Activated CD8-positive, alpha-beta memory T cell treated with anti-CD3 and anti-CD28 coated beads, Interleukin-2, amount 50 U/mL, for 48 hours (primary cell): ENCODE measurements at places on chromosomes 2 and 18.

GRCh38 chr2:65654496-65654895, 222.1 kb upstream of the SPRED2 start:
- DNase-seq, result no peak

- DNase-seq, result no peak
Measured at GRCh38 chr2:204763974-204764703, 218.9 kb downstream of the PARD3B start.

GRCh38 chr2:133508546-133509165, 59.6 kb downstream of the NCKAP5 start:
- no peak for DNase-seq

DNA sequence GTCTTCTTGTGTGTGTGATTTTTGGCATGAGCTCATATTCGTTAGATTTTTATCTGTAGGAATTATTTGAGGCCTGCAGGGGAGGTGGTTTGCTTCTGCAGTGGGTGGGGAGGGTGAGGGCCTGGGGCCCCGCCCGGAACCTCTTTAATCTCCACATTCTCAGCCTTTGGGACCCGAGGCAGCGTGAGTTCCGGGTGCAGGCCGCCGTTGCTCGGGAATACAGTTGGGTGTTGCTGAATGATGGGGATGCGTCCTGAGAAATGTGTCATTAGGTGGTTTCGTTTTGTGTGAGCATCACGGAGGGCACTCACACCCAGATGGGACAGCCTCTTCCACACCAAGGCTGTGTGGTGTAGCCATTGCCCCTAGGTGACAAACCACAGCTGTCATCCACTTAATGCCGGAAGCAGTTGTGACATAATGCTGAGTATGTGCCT, 13.7 kb upstream of the GAL3ST2 start:
- peak; percentile 74 for DNase-seq

DNA sequence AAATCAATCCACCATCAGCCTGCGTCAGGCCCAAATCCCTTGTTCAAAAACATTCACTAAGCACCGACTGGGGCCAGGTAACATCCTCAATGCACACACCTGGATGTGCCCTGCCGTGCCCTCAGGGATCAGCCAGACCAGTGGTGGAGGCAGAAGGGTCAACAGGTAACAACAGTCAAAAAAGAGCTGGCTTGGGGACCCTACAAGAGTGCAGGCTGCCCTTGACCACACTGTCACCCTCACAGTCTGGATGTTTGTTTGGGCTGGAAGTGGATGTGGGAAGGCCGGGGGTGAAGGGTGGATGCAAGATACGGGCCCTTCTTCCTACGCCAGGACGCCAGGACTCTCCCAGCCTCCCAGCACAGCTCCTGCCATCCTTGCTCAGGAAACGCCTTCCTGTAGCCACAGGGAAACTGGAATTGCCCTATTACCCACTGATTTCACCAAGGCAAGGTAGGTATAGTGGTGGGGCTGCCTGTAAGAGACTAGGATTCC, 2.7 kb downstream of the BIN1 start:
- DNase-seq, result no peak

- DNase-seq, result no peak
Measured at GRCh38 chr2:10985901-10986535, 74.3 kb downstream of the KCNF1 start.

- no peak for DNase-seq
Measured at GRCh38 chr2:198042189-198042588, 237.8 kb downstream of the PLCL1 start.

GRCh38 chr2:187857826-187858225, 303.6 kb upstream of the TFPI start:
- DNase-seq, result no peak

- DNase-seq, result no peak
Measured at GRCh38 chr2:63652652-63652985, 63.9 kb downstream of the MDH1 start.

- DNase-seq, result no peak
Measured at GRCh38 chr2:15565994-15566671, 5.0 kb upstream of the NBAS start.

GRCh38 chr2:216882876-216883275, 23.0 kb upstream of the TNP1 start:
- no peak for DNase-seq

DNA sequence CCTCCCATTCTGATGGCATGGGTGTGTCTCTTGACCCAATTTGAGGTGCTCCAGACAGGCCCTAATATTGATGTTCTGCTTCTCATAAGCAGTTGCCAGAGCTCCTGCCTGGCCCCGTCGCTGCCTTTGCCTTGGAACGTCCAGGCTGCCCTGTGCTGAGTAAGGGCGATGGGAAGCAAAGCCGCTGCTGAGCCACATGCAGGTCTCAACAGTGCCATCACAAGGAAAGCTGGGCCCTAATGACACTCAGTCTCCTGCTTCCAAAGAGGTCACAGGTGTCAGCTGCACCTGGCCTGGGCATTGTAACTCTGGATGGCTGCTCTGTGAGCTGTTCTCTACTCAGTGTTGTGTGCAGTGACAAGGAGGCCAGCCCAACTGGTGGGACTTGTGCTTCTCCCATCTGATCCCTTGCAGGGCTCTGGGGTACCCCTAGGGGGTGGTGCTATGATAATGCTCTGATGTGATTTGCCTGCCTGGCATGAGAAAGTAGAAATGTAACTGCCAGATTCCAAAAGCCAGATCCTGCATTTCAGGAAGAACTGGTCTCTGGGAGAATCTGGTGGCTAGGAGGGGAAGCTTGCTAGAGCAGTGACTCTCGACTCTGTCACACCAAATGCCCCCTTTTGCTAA, 8.7 kb downstream of the TTC39C start:
- no peak for DNase-seq

- no peak for DNase-seq
Measured at GRCh38 chr2:140376686-140377085, 1596.5 kb upstream of the NXPH2 start.

GRCh38 chr2:15363734-15364133, 197.4 kb downstream of the NBAS start:
- DNase-seq, result no peak

DNA sequence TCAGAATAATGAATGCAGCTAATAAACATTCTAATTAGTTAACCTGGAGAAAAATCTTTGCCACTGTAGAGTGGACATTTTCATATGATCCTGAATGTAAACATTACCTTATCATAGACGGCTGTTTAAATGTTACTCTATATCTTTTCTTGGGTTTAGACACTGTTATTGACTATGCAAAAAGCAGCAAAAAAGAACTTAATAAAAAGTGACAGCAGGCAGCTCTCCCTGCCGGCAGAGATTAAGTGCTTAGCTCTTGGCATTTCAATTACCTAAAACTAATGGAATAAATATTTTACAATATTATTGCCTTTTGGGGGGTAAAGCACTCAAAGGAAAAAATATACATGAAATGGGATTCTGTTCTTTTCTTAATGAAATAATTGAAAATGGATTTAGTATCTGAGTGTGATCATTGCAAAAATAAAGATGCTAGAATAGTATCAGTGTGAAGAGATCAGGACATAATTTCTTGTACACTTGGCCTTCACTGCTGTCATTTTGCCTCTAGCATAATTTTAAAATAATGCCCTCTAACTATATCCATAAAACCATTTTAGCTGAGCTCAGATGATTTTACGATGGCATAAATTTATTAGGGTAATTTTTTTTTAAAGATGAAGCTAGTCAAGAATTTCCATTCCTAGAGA, 203.4 kb upstream of the DPP10 start:
- DNase-seq, result no peak

DNA sequence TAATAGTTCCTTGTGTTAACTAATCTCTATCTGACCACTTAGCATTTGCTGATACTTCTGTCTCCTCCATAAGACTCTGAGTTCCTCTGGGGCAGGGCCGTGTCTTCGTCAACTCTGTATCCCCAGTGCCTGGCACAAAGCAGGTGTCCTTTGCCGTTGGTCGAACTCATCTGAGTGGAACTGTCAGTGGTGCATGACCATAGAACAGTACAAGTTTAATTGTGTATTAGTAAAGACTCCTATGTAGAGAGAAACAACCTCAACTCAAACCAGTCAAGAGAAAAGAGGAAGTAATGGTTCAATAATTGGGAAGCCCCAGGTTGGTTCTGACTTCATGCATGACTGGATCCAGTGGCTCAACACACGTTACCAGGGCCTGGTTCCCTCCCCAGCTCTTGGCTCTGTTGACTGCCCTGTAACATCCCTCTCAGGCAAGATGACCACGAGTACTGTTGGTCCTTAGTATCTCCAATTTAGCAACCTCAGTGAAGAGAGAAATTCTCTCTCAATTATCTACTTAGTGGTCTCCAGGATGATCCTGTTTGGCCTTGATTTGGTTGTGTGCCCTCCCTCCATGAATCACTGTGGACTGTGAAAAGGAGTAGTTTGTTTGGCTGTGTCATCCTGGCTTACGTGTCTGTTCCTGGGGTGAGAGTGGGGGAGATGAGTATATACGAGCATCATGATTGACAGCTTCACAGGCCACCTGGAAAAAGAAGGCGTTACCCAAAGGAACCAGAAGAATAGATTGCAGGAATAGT, 58.5 kb upstream of the MSH6 start:
- DNase-seq, result no peak

- no peak for DNase-seq
Measured at GRCh38 chr2:57962861-57963260, 83.7 kb upstream of the VRK2 start.

- DNase-seq, result no peak
Measured at GRCh38 chr18:63908858-63909257, 1.1 kb downstream of the SERPINB10 start.

GRCh38 chr2:170928036-170928823, 823 bp upstream of the GORASP2 start:
- no peak for DNase-seq

DNA sequence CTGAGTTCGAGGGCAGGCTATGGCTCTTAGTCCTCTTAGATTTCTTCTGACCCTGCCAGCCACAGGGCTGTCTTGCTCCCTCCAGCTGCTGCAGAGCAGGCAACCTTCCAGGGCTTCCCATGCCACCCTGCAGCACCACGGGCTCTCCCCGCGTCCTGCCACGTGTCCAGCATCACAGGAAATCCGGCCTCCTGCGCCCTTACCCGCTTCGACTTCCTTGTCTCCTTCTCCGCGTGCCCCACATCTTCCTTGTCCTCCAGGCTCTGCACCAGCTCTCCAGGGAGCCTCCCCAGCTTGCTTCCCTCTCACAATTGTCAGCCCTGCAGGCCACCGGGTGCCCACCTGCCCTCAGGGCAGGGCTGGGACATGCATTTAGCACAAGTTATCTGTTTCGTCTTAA, 253.5 kb downstream of the DCDC2C start:
- no peak for DNase-seq

DNA sequence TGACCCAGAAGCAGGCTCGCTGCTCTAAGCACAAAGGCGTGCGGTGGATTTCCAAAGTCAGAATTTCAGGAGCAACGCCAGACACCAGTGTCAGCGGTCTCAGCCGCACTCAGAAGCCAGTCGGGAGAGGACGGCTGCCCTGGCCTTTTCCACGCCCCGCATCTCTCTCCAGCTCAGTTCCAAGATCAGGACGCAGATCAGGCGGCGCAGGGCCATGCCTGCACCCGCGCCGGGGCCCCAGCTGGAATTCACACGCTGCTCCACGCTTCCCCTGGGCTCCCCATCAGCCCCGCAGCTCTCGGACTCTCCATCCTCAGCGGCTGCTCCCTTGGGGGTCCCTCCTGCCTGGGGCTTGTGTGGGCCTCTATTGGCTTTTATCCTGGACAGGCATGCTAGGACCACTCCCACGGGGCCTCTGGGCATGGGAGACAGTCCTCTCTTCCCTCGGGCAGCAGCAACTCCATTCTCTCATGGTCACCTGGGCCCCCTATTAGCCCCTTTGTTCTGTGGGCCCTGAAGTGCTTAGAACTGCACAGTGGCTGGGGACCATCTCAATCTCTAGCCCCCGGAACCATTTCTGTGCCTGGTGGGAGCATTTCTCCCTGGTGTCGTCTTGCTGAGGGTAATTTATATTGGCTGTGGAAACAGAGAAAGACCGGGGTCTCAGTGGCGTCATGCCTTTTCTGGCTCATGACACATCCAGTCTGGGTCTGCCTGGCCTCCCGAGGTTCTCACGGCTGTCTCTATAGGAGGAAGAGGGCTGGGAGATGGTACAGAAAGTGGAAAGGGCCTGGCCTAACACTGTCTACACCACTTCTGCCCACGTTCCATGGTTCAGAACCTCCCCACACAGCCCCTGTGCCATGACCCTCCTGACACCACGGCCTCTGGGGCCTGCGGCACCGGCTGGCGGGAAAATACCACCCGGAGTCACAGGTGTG, 14.9 kb upstream of the TMEM18 start:
- no peak for DNase-seq

- no peak for DNase-seq
Measured at GRCh38 chr18:59892123-59892522, 7.7 kb upstream of the PMAIP1 start.

- no peak for DNase-seq
Measured at GRCh38 chr2:173394091-173394974, 39.7 kb downstream of the CDCA7 start.
